RPMI7951 (cell line): ENCODE measurements at places on chromosomes 13 and 19.

- peak; percentile 95 for DNase-seq
Observed at GRCh38 chr13:44815623-44816022, 173.6 kb downstream of the NUFIP1 start.

DNA sequence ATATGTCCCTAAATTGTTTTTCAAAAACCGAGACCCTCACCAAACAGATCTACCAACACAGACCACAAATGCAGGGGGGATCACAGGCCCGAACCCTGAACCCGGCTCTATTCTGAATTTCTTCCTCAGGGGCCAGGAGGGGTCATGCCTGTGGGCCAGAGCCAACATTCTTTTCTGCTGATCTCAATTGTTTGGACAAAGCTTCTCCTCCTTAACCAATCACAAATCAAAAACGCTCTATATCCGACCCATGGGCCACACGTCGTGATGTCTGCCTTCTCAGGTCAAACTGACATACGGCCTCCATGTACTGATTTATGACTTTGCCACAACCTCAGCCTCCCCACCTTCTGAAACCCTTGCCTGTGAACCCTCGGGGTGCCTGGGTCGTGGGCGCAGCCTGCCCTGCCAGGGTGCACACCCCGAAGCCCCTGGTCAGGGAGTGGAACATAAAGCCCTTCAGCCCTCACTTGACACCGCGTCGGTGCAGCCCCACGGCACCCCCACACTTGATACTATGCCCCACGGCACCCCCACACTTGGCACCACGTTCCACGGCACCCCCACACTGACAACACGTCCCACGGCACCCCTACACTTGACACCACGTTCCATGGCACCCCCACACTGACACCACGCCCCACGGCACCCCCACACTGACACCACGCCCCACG lies 58.4 kb upstream of the C13orf46 start:
- DNase-seq, result peak; percentile 23

DNA sequence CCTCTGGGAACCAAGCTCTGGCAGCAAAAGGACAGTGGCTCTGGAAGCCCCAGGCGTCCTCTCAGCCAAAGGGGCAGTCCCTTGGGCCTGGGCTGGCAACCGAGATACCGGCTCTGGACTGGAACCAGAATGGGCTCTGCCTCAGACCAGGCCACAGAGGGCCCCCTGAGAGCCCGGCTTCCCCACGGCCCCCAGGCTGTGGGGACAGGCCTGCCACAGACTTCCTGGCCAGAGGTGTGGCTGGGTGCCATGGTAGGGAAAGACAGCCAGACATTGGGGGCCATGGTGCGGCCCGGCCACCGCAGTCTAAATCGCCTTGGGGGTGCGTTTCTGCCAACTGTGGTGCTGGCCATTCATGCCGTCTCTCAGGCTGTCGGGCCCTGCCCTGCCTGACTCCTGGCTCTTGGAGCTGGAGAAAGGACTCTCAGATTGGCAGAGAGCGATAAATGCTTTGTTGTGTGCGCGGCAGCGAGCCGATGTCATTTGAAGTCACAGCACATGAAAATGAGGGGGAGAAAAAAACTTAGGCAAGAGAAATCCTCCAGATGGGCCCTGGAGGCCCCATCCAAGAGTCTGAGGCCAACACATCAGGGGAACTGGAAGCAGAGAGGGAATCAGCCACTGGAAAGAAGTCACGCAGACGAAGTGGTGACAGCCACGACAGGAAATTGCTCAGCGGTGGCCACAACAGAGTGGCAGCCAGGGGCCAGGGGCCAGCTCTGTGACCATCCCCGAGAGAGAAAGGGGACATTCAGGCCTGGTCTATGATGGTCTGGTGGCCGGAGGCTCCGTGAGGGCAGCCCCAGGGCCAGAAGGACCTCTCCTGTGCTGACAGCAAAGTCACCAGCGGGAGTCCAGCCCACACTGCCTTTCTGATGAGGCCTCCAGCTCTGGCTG lies 26.5 kb downstream of the SH3GL1 start:
- DNase-seq, result peak; percentile 94

DNA sequence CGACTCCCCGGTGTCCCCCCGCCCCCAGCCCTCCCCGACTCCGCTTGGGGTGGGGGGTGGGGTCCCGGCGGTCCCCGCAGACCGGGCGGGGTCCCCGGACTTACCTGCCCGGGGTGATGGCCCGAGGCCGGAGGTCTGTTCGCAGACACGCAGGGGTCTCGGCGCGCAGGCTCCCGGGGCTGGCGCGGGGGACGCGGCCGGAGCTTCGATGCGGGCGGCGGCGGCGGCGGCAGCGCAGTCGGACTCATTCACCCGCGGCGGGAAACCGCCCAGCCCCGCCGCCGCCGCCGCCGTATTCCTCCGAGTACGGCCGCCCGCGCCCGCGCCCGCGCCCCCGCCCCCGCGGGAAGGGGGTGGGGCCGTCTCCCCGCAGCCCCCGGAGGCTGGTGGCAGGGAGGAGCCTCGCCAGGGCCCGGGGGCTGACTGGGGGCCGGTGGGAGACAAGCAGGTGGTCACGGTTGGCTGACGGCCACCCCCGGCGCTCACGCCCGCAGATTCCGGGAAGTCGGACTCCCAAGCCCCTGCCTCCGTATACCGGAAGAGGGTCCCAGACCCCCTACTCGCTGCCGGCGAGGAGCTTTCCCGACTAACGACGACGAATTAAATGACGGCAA lies at the start of gene C2CD4C:
TSS of gene C2CD4C (minus strand) at position 246 of the 614 bp plus-strand sequence. CDS start 786 bp downstream, outside the sequence.
- no peak for DNase-seq

GRCh38 chr13:83516781-83517180 lies 365.5 kb downstream of the SLITRK1 start:
- DNase-seq, result no peak

- DNase-seq, result no peak
Observed at GRCh38 chr13:27138457-27139093, 33.0 kb downstream of the USP12 start.

DNA sequence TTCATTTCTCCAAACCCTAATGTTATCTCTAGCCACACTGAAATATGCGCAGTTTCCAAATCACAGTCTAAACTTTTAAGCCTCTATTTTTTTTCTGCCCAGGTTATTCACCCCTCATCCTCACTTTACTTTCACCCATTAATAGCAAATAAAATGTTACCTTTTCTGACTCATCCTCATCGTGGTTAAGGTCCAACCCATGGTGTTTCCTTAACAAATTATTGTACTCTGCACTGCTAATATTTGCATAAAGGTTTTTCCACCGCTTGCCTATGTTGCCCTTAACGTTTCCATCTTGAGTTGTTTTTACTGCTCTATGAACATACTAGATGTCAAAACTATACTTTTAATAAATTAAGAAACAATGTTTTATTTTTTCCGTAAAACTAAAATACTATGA lies 780.9 kb upstream of the KLHL1 start:
- DNase-seq, result no peak

GRCh38 chr19:4593409-4593851 lies 33.9 kb upstream of the SEMA6B start:
- peak; percentile 42 for DNase-seq

DNA sequence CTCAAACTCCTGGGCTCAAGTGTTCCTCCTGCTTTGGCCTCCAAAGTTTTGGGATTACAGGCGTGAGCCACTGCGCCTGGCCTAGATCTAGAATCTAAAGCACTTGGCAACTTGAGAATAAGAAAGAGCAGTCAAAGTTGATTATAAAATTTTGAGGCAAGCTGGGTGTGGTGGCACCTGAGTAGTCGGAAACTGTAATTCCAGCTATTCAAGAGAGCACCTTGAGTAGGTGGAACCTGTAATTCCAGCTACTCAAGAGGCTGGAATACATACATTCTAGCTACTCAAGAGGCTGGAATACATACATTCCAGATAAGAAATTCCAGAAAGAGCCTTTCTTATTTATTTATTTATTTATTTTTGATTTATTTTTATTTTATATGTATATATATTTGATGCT lies 8.3 kb upstream of the NAA16 start:
- no peak for DNase-seq

DNA sequence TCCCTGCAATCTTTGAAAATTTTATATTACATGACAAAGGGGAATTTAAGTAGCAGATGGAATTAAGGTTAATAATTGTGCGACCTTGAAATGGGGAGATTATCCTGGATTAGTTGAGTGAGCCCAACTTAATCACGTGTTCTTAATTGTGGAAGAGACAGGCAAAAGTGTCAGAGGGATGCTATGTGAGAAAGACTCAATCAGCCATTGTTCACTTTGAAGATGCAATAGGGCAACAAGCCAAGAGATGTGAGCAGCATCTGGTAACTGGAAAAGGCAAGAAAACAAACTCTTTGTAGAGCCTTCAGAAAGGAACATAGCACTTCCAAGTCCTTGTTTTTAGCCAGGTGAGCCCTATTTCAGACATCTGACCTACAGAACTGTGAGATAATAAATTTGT lies 247.7 kb downstream of the SLITRK1 start:
- no peak for DNase-seq

GRCh38 chr13:44068169-44068568 lies 188.5 kb downstream of the LACC1 start:
- DNase-seq, result peak; percentile 29

DNA sequence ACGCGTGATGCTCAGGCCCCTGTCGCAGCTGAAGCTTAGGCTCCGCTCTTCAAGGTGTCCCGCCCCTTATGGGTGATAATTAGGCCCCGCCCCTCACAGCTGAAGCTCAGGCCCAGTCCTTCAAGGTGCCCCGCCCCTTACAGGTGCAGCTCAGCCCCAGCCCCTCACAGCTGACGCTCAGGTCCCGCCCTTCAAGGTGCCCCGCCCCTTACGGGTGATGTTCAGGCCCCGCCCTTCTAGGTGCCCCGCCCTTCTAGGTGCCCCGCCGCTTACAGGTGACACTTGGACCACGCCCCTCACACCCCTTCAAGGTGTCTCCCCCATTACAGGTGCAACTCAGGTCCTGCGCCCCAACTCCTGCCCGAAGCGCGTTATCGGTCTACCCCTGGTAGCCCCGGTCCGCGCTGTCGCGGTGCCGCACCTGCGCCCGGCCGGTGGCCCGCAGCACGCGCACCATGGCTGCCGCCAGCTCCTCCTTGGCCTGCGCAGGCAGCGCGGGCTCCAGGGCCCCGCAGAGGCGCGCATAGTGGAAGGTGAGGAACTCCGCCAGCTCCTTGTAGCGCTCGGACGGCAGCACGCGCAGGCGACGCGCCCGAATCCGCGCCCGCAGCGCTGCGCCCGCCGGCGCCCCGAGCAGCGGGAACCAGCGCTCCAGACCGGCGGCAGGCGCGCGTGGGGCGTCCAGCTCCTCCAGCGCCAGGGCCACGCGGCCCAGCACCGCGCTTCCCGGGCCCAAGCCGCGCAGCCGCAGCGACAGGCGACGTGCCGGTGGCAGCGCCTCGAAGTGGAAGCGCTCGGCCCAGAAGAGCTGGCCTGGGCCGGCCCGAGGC lies 7.3 kb downstream of the RASAL3 start:
- no peak for DNase-seq
